ENCODE measurements at places on chromosomes 2 and 18.

DNA sequence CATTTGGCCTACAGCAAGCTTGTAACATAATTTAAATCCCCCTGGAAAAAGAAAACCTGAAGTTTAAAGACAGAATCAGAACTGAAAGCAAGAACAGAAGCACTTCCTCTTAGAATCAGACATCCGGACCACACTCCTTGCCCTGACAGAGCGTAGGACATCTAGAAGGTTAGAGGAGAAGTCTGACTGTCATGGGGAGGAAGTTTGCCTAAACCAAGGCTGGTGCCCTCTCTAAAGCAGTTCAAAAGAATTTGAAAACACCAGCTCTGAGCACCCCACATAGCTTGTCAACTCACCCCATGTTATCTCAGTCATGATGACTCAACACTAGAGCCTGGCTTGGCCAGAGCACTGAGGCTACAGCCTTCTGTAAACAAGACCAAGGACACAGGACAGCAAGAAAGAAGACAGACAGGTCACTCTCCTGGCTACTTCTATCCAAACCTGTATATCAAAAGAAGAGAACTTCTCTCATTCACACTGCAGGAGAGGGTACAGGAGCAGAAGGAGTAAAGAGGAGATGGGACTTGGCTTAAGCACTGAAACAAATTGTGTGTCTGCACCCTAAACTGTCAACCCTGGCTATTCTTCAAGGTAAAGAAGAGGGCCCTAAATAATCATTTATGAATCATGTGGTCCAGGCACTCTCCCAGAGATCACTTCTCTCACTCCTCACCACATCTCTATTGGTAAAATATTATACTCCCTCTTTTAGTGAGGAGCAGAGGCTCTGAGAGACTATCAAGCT is 198.6 kb downstream of the MEMO1 start:
- DNase-seq = no peak

DNA sequence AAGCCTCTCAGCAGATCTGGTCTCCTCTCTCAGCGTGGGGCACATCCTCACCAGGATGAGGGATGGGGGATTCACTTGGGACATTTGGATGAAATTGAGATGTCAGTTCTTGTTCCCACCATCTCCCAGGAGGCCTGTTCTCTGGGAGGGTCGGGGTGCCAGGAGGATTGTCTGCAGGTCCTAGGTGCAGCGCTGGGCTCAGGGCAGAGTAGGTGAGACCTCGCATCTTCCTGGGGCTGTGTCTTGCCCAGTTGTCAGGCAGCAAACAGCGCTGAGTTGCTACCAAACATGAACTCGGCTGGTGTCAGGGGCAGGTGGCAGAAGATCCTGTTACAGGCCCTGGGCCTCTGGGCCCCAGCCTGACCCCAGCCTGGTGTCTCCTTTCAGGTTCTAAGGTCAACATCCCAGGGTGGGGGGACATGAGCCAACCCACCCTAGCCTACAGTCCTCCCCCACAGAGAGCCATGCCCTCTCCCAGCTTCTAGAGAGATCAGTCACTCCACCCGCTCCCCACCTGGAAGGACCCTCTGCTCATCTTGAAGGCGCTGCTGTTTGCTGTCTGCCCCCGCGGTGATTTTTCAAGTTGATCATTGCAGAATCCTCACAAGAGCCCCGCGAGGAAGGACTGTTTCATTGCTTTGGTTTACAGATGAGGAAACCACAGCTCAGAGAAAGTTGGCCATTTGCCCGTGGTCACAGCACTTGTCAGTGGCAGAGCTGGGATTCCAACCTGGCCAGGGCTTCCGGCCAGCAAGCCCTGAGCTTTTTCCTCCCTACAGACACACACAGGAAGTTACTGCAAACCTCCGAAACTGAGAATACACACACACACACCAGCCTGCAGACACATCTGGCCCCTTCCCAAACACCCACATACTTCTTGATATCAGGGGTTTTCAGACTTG is 83.9 kb downstream of the STPG4 start:
- DNase-seq = no peak

DNA sequence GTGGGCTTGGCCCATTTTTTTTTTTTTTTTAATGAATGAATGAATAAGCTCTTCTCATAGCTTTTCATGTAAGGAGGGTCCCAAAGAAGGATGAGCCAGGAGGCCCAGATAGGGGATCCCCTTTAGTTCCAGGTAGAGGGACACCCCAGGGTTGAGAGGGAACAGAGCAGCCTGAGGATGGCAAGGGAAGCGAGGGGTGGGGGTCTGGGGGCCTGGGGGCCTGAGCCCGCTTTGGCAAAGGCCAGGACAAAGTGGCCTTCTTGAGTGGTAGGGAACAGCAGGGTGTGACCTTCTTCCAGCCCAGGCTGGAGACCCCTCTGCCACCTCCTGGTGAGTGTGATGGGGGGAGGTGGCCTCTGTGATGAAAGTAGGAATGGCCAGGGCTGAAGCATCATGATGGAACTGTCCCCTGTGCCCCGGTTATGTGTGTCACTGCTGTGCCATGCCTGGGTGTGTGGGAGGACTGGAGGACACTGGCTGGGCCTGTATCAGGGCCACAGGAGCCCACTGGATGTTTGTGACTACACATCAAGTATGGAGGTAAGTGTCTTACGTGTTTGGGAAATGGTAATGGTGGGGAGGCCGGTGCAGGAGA is 263.5 kb upstream of the HDAC4 start:
- DNase-seq = no peak

DNA sequence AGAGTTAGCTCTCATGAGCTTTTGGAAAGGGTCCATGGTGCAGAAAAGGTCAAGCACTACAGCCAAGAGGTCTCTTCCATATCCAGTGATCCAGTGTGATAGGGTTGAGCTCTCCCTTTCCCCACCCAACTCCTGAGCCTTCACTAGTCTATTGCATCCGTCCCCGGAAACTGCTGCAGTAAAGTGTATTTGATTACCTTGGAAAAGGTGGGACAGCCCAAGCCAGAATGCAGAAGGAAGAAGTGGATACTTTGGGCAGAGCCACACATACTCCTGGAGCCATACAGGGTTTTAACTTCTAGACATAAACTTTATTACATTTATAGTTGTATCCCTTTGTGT is 3.6 kb downstream of the PNKD start:
- no peak for DNase-seq

GRCh38 chr2:110166266-110166665 is 38.5 kb downstream of the NPHP1 start:
- no peak for DNase-seq

DNA sequence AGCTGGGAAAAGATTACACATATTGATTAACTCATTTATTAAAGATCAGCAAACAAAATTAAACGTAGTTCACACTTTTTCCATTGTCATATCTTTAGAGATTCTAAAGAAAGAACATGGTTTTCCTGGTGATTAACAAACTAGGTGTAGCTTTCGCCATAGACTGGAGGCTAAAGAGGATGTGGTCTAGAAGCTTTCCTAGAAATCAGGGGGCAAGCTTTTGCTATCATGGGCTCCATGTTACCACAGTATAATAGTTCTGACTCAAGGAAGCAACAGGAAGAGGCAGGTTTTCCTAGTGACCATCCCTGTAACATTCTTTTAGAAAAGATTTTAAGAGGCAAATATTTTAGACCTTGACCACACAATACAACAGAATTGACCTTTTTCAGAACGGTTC is 232.7 kb downstream of the METTL4 start:
- no peak for DNase-seq

DNA sequence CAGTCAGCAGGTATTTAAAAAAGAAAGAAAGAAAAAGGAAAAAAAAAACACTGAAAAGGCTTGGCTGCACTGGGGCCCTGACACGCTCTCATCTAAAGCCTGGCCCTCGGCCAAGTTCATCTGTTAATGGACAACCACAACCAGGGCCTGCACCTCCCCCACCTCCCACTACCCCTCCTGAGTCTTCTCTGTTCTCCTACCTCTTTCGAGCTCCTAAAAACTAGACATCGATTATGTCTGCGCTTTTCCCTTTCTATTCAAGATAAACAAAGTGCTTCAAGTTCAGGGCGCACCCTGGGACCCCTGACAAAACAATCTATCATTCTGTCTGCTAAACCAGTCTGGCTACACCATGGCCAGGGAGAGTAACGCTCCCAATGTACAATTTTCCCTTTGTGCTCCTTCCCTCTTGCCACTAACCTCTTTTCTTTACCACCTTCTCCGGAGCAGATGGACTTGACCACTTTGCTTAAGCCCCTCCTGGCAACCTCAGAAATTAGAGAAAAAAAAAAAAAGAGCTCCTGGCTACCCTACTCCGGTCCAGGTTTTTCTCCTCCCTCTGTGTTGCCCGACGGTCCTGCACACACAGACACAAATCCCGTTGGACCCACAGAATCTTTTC is 22.7 kb downstream of the BCL11A start:
- DNase-seq = no peak

- no peak for DNase-seq
These were observed 71.1 kb upstream of the HK2 start for GRCh38 chr2:74762789-74763188.

- DNase-seq = no peak
These were observed 101.0 kb downstream of the ALPK2 start for GRCh38 chr18:58527952-58528287.

Data from cortex of kidney (tissue), 1 donor.